DND-41 (cell line): ENCODE measurements at places on chromosomes 12 and 14.

GRCh38 chr12:124517260-124518050 is 50.0 kb downstream of the NCOR2 start:
- DNase-seq: no peak

DNA sequence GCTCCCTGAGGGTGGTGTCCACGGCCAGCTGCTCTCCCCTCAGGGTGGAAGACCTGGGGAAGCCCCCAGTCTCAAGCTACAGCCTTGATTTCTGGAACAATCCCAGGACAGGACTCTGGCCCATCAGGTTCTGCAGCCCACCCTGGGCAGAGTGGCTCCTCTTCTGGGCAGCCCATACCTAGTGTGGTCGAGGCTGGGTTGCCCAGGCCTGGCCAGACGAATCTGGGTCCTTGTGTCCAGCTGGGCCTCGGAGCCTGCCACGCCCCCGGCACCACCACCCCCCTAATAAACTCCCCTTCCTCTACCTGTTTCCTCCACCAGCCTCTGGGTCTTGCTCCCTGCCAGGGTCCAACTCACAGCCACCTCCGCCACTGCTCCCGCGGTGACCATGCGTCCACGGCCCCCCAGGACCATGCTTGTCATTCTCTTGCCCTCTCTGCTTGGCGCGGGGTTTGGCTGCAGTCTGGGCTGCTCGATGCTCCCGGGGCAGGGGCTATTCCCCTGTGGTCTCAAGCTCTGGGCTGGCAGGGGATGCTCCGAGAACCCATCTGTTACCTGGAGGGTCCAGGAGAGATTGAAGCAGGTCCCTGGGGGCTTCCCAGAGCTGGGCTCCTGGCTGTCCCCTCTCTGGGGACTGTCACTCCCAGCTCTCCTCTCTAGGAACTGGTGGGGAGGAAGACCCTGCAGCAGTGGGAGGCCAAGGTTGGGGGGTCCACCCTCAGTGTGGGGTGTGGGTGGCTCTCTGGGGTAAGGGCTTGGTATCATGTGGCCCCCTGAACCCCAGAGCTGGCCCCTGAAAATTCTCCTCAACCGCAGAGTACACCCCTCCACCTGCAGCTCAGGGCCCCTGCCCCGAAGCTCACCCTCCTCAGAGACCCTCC is 8.7 kb upstream of the GPR132 start:
- DNase-seq: no peak

DNA sequence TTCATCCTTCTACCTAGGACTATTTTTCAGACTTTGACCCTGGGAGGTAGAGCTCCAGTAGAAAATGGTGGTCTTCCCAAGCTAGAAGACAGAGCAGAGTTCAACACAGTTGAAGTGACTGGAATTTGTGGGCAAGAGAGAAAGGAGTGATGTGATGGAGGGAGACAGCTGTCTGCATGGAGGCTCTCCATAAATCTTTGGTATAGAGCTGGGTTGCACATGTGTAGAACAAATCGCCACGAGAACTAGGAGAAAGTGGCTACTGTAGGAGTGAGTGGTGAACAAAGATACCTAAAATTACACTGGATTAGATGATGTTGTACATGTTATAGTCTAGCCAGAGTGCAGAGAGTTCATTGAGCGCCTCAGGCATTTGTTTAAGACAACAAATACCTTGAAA is 14.5 kb downstream of the GPR135 start:
- no peak for DNase-seq

DNA sequence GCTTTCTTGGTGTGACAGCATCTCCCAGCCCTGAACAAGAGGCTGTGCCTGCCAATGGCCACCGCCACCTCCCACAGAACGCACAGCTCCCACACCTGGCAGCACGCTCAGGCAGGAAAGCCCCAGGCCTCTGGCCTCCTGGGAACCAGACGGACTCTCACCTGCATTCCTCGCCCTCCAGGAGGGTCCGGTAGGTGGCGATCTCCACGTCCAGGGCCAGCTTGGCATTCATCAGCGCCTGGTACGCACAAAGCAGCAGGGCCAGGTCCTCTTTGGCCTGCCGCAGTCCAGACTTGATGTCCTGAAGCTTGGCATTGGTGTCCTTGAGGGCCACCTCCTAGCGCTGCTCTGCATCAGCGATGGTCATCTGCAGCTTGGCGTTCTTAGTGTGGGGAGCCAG is 12.1 kb upstream of the KRT77 start:
- DNase-seq: no peak

- DNase-seq: no peak
Measured at GRCh38 chr14:51516706-51517395, 134.9 kb upstream of the FRMD6 start.

DNA sequence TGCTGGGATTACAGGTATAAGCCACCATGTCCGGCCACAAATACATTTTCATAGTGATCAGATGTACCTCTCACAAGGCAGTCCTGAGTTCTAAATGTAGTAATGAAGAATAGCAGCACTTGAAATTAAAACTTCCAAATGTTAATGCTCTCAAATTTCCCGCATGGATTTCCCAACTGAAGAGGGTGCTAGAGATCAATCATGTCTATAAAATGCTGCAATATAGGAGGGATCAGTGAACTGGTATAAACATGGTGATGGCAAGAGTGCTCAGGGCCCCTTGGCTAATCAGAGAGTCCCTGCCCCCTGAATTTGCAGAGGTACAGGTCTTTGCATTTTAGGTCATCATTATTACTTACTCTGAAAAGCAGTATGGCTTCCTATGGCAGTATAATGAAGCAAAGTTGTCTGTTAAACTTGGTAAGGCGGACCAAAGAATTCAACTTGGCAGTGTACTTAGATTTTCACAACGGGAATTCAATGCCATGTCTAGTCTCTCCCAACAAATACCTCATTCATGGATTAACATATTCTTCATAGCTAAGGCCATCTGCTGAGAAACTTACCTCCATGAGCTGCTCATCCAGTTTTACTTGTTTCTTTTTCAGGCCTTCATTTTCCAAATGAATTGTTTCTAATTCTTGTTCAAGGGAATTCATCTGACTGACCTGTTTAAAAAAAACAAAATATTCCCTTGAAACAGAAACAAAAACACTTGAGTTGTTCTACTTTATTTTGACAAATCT is 67.0 kb upstream of the SAV1 start:
- DNase-seq: no peak

DNA sequence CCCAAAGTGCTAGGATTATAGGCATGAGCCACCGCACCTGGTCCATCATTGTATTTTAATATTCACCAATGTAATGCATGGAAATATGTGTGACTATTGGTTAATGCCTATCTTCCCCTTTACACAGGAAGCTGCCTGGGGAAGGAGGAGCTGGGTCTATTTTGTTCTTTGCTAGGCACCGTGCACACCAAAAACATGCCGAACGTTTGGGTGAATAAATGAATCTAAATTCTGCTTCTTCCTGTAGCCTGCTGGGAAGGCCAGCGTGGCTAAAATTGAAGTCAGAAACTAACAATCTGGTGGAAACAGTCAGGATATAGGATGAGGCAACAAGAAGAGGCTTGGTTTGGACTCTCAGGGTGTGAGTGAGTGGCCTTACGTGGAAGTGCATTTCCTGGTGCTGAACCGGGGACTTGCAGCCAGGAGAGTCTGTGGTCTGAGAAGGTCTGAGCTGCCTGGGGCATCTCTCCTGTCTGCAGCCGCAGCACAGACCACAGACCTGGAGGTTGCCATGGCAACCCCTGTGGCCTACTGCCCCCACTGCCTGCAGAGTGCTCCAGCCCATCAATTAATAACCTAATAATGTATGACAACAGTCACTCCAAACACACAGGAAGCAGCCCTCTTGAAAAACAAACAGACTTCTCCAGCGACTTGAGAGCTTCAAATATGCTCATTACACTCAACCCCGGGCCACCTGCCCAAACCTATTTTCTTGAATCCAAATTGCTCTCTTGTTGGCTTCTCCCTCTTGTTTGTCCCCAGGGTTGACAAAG is 5.5 kb upstream of the GPR68 start:
- peak; percentile 43 for DNase-seq

DNA sequence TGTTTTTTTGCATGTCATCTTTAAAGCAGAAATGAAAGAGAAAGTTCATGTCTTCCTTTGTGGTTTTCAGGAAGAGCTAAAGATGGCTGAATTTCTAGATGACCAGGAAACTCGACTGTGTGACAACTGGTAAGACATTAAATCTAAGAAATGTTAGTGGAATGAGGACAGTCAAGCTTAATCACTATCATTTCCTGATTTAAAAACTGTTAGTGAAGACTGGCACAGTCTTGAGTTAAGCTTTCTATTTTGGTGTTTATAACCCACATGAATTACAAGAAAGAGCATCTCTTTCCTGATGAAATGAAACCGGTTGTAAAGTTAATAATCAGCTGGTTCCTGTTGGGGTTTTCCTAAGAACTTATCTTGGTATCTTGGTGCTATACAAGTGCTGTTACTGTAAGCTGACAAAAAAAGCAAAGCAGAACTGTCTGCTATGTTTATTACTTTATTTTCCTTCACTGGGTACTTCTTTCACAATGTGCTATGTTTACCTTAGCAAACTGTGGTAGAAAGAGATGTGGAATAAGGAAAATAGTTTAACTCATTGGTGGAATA is 5.2 kb downstream of the TRAFD1 start:
- DNase-seq: no peak

DNA sequence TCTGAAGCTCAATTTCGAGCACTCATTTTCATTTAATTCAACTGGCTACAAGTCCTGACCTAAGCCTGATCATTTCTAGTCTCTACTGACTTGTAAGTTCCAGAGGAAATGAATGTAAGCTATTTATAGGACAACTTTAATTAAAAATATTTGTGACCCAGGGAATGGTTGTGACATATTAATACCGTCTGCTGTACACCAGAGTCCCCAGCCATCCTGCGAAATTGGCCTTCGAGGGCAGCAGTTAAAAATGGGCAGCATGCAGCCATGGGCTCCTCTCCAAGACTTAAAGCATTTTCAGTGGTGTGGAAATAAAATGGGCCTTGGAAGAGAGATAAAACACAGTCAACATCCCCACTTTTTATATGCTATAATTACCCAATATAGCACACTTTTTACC is 30.7 kb upstream of the OVCH1 start:
- no peak for DNase-seq

GRCh38 chr14:38261620-38262019 is 5.7 kb upstream of the CLEC14A start:
- no peak for DNase-seq

GRCh38 chr14:100074431-100075100 is 9.3 kb downstream of the EVL start:
- DNase-seq: peak; percentile 58

- no peak for DNase-seq
Measured at GRCh38 chr12:124543590-124544310, 23.7 kb downstream of the NCOR2 start.

- DNase-seq: peak; percentile 32
Measured at GRCh38 chr12:51390457-51390856, 749 bp downstream of the GALNT6 start.

- no peak for DNase-seq
Measured at GRCh38 chr14:41875116-41875515, 268.4 kb downstream of the LRFN5 start.

DNA sequence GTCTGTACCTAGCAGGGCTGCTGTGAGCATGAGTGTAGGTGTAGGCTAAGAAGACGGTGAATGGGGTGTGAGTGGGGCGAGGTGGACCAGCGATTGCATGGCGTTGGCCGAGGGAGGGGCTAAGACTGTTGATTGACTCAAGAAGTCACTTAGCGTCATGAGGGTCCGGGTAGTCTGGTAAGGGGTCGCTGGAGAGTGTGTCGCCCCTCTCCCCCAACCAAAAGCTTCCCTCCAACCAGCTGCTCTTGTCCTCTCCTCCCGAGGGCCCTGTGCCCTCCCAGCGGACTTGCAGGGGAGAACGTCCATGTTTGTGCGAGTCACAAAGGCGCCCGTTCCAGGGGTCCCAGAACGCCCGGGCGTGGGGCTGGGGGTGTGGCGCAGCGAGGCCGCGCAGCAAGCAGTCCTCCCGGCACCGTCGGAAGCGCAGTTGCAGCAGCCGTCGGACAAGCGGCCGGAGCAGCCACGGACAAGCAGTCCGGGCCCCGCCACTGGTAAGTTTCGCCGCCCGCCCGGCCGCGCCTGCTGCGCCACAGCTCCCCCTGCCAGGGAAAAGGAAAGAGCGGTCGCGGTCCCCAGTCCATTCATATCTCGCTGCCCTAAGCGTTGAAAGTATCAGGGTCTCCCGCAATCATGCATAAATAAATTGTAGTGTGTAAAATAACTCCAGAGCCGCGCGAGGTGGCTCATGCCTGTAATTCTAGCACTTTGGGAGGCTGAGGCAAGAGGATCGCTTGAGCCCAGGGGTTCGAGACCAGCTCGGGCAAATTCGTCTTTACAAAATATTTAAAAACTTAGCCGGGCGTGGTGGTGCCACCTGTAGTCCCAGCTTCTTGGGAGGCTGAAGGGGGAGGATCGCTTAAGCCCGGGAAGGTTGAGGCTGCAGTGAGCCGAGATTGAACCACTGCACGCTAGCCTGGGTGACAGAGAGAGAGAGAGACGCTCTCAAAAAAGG is at the start of gene CCDC63:
TSS of gene CCDC63 (plus strand) at position 373 of the 952 bp plus-strand sequence. CDS start 5,968 bp downstream, outside the sequence.
- no peak for DNase-seq

DNA sequence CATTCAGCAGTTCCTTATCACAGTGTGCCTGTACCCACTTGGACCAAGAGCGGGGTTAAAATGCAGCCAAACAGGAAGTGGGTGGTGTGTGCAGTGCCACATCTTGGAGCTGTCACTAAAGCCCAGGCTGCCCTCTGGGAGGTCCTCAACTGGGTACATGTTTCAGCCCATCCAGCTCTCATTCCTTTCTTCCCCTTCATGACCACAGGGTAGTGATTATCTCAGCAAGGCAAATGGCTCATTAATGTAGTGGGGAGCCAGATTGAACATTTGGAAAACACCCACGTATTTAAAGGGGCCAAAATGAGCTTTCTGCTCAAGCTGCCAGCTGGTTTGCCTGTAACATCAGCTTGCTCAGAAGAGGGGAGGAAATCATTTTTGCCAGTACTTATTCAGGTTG is 210.8 kb upstream of the BTG1 start:
- DNase-seq: peak; percentile 46

GRCh38 chr12:131333136-131333535 is 377.8 kb upstream of the SFSWAP start:
- DNase-seq: no peak

- no peak for DNase-seq
Measured at GRCh38 chr14:104223101-104224041, 85.0 kb downstream of the KIF26A start.

DNA sequence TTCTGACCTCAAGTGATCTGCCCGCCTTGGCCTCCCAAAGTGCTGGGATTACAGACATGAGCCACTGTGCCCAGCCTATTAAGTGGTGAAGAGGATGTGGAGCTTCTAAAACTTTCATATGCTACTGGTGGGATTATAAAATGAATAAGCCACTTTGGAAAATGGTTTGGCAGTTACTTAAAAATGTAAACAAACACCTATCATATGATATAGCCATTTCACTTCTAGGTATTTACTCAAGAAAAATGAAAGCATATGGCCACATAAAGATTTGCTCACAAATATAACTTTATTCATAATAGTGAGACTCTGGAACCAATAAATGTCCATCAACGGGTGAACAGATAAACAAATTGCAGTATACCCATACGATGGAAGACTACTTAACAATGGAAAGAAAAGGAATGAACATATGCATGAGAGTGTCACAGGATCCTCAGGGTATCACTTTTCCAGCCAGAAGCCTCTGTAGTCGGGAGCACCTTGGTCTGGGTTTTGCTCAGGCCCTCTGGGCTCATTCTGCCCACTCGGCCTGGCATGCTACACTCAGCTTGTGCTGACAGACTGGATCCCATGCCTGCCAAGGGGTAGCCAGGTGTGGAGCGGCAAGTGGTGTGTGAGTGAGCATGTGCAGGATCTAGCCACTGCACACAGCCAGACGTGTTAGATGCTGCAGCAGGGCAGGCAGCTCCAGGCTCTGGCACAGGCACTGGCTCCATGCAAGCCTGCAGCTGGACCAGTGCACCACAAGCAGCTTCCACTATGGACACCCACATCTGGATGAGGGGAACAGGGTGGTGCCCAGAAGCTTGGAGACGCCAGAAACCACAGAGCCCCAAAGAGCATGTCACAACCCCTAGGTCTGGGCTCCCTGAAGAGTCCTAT is 213.2 kb upstream of the DIO3 start:
- no peak for DNase-seq
